COR-L47 (cell line): ENCODE measurements at places on chromosomes 12 and 14.

DNA sequence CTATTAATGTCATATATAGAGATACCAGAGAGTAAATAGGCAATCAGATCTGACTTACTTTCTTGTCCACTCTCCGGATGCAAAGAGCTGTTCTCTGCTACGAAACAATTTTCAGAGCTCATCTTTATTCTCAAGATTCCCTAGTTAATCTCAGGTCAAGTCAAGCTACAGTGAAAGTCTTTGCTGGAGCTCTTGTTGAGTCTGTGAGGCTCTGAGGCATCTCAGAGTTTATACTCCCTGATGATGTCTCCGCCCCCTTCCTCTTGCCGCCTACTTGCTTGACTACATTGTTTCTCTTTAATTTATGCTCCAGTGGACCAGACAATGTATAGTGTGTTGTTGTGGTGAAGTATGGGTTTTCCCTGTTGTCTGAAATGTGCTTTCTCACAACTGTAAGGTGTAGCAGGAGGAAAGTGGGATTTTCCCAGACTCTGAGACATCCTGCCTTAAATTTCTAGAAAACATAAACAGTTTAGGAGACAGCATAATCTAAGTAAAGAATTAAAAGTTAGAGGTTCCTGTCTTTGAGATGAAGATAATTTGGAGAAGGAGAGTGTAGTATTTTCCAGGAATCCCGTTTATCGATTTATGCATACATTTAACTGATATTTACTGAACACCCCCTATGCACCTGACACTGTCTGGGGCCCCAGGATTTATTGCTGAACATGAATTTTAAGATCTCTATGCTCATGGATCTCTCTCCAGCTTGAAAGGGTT, at the start of gene CD69:
CD69 (minus strand) TSS at position 203 of the 720 bp plus-strand sequence; CDS start at position 122, 81 bp downstream.
- DNase-seq: no peak

DNA sequence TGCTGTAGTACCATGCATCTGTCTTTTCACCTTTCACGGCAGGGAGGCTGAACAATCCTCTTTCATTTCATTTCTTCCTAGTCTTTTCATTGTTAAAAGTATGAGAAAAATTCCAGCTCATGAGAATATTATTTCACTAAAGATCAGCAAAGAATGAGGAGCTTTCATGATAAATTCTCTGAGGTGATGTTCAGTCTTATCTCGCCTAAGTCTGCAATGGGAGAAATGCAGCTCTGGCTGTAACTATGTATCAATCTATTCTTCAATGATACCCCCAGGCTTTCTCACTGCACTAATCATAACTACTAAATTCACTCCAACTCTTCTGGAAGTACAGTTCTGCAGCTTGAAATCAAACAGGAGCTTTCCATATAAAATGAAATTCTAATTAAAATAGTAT, 15.7 kb downstream of the FOXG1 start:
- DNase-seq: no peak

DNA sequence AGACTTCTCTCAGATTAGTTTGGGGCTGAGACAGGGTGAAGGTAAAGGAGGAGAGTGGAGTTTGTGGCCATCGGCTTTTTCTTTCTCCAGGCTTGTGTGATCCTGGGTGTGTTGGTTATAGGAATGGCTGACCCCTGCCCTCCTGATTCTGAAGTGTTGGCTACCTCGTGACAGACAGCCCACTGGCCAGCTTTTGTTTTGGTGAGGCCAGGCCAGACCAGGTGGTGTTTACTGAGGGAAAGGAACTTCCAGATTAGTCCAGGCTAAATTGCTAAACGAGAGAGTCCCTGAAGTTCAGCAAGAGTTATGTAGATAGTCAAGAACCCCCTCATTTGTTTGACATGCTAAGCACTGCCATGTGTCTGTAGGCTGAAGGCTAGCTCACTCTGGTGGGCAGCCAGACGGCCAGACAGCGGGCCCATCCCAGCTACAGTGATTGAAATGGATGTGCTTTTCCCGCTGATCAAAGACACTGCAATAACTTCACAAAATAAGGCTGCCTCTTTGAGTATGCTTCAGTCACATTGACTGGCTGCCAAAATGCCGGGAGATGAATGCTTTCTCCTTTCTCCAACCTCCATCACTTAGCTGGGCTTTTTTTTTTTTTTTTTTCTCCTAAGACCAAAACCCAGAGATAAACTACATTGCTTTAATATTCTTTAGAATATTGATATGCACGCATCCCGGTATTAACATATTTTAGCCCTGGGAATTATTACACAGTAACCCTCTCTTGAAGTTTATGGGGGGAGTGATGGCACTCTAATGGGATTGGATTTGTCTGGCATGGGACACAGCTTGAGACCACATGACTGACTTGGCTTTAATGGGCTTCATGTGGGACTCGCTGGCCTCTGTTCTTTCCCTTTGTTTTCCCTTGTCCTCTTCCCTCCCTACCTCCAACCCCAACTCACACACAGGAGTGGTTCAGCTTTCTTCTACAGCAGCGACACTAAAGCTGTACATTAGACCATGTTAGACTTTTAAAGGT, 76.9 kb downstream of the SMOC1 start:
- DNase-seq: no peak

DNA sequence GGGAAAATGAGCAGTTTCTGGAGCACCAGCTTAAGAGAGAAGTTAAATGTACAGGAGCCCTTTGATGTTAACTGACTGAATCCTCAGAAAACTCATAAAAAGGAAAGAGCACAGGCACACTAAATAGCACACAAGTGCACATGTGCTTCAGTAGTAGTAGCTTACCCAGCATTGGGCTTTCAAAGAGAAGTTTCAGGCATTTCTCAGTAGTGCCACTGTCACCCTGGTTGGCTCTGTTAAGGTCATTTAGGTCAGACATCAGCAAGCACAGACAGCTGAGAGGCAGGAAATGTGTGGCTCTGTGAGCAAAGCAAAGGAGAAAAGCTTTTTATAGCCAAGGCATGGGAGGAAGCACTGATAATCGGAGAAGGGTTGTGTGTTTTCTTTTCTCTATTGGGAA, 96.3 kb upstream of the HIF1A start:
- DNase-seq: no peak
